ENCODE measurements at places on chromosomes 1 and 21.

GRCh38 chr1:56921479-56921878, 44.3 kb downstream of the C8B start:
- DNase-seq = no peak

GRCh38 chr1:19654386-19654785, 10.3 kb downstream of the NBL1 start:
- DNase-seq = no peak

GRCh38 chr1:203592156-203592555, 34.5 kb upstream of the ATP2B4 start:
- DNase-seq = no peak

GRCh38 chr1:186708694-186709097, 28.5 kb upstream of the PTGS2 start:
- no peak for DNase-seq

- DNase-seq = no peak
These were observed 56.2 kb upstream of the ROR1 start for GRCh38 chr1:63717511-63718065.

DNA sequence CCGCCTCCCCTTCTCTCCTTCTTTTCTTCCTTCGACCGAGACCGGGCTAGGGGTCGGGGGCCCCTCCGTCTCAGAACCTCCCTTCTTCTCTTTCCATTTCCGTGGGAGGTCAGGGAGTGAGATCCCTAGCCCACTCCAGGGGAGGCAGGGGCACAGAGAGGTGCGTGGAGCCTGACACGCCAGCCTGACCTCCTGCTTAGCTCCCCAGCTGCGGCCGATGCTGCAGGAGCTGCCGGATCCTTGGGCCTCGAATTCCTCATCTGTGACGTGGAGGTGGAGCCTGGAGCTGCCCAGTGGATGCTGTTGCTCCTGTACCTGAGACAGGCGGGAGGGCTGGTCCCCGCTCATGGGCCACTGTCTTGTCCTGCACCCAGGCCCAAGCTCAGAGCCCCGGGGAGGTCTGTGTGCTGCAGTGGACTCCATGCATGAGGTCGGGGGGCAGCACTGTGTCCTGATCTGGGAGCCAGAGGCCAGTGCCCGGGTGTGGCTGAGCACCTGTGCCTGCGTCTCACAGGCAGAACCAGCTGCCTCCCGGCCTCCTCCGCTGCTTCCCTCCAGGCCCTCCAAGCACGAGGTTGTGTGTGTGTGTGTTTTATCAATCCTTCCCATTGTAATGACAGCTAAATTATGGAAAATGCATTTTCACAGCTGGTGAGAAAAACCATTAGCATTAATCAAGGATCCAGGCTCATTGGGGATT, 55.3 kb upstream of the TTC34 start:
- no peak for DNase-seq

GRCh38 chr1:15684042-15684461, at the start of gene PLEKHM2:
PLEKHM2 (plus strand) TSS chr1:15684320; CDS start chr1:15684559, 239 bp downstream.
- no peak for DNase-seq

- peak; percentile 18 for DNase-seq
These were observed 219.8 kb upstream of the DUSP10 start for GRCh38 chr1:221961532-221962292.

DNA sequence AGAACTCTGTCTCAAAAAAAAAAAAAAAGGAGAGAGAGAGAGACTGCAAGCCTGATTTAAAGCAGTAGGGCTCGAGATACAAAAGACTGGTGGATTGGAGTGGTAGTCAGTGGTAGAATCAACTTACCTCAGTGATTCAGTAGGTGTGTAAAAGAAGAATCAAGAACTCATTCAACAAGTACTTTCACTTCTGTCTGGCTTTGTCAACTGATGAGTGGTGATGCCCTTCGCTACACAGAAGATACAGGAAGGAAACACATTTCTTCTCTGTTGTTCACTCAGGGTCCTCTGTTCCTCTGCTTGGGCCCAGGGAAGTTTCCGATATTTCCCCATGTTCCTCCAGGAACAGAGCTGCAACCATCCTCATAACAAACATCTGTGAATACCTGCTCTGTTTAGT, 68.6 kb upstream of the COG2 start:
- no peak for DNase-seq

DNA sequence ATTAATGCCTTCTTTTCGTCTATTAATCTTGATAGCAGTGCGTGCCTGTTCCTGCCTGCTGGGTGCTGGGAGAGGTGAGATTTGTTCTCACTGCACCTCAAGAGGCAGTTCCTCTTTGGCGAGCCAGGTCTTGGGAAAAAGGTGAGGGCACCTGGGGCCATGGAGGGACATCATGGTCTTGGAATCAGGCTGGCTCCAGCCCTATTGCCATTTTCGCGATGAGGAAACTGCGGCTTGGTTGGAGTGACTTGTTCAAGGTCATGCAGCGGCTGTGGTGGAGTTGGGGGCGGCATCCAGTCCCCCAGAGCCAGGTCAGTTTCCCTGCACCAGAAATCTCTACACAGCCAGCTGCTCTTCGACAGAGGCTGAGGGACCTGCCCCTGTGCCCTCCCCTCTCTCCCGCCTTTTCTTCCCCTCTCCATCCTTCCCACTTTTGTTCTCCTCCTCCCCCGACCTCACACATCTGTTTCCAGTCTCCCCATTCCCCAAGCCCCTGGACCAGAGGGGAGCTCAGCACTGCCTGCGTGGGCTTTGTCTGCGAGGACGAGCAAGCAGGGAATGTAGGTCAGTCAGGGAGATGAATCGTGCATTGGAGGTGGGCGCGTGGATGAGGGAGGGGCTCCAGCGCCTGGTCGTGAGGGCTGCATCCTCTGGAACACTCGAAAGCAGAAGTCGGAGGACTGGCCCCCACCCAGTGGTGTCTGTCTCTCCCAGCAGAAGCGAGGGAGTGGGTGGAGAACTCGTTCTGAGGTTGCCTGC, 135.1 kb downstream of the ACTL8 start:
- no peak for DNase-seq

DNA sequence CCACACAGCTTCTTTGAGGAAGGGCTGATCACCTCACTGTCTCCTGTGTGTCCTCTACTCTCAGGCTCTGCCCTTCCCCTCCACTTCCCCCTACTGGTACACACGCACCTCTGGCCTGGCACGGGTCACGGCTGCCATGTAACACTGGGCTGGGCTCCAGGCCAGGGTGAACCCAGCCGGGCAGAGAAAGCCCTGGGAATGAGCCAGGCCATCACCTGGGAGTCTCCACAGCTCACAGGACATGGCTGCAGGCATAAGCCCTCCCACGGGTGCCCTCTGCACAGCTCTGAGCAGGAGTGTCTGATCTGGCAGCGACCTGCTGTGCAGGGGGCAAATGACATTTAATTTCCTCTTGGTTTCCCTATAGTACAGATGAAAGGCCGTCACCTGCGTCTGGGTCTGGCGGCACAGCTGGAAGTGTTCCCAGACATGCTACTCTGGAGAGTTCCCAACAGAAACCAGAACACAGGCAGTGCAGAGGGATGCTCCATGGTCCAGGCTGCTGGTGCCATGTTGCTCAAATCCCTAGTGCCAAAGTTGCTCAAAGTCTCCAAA, 61.2 kb downstream of the ERI3 start:
- DNase-seq = no peak

GRCh38 chr1:24364975-24365678, 46.0 kb downstream of the GRHL3 start:
- no peak for DNase-seq

DNA sequence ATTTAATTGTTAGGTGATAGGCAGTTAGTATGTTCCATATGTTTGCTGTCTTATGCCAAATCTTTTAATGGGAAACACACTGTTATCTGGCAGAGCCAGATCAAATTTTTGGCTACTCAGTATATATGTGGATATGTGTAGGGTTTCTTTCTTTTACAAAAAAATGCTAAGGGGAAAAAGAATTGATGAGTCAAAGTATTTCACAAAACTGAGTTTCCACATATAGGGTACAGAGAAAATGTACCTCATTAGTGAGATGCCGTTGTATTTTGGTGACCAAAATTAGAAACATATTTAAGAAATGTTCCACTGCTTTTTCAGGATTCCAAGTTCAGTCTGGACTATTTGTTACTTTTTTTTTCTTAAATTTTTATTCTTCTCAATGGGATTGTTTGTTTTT, 201.2 kb upstream of the PTGFR start:
- DNase-seq = no peak

DNA sequence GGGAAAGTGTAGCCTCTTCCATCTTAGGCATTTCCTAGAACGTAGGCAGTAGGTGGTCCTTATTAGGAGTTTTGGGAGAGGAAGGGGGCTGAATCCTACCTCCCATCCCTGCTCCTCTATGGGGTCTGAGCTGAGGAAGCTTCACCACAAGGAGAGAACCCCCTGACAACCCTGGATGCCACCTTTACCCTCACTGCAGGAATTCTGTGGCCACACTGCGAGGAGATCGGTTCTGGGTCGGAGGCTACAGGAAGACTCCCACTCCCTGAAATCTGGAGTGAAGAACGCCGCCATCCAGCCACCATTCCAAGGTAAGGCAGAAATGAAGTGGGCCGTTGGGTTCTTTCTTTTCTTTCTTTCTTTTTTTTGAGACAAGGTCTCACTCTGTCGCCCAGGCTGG, 1.5 kb downstream of the MX1 start:
- no peak for DNase-seq

DNA sequence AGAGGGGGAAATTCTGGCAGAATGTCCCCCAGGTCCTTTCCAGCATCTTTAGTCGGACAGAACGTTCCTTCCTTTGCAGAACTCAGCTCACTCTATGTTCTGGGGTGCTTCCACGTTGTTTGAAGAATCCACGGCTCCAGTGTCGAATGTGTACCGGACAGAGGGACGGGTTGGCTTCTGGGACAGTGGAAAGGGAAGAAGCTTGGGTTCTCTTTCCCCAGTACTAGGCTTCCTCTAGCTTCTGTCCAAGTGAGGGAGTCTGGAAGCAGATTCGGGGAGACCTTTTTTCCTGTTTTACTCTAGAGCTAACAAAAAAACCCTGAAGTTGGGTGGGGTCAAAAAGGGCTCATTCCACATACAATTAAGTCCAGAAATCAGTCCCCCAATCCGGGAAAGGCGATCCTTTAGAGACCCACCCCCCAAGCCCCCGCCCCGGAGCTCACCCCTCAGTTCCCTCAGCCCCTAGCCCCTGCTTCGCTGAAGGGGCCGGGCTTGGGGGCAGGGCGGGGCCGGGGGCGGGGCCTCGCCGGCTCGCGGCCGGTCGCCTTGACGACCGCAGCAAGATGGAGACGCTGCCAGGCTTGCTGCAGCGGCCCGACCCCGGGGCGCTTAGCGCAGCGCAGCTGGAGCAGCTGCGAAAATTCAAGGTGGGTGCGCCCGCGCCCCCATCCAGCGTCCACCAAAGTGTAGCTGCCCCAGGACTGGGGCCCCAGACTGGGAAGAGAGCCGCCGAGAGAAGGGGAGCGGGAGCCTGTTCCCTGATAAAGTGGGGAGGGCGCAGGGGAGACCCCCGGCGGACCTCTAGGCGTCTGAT, at the start of gene RIIAD1:
Gene RIIAD1, plus strand, starts transcription at position 549 of the 814 bp plus-strand sequence. Its CDS starts 15 bp downstream, at position 564.
- DNase-seq = peak; percentile 34

GRCh38 chr1:68191717-68192116, 40.6 kb downstream of the WLS start:
- DNase-seq = no peak

- no peak for DNase-seq
These were observed 2.2 kb upstream of the ZBTB7B start for GRCh38 chr1:155000411-155000725.

- no peak for DNase-seq
These were observed 40.8 kb downstream of the FCER1A start for GRCh38 chr1:159342761-159343425.

DNA sequence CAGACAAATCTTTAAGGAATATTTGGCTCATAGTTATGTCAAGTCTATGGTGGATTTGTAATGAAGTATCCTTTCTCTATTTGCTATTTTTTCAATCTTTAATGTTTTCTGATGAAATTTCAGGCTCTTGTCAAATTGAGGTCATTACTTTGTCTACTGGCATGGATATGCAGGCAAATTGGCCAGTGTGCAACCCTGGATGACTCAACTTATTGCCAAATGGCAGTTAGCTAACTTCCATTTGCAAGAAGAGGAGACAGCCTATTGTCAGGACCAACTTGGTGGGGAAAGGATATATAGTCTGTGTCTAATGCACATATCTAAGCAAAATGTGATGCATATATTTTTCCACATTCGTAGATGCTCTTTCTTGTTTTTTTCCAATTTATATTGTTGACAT, 530.5 kb downstream of the PTBP2 start:
- DNase-seq = no peak

DNA sequence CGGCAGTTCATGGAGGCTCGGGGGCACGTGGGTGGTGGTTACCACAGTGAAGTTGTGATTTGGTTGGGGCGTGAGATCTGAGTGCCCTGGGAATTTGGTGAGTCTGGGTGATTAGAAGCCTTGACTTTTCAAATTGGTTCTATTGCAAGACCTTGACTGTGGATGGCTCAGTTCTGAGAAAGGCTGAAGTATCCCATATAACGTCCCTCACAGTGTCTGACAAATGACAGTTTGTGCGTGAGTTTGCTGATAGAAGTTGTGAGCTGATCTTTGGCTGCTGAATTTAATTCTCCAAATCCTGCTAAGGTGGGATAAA, 549 bp downstream of the MSH4 start:
- no peak for DNase-seq

DNA sequence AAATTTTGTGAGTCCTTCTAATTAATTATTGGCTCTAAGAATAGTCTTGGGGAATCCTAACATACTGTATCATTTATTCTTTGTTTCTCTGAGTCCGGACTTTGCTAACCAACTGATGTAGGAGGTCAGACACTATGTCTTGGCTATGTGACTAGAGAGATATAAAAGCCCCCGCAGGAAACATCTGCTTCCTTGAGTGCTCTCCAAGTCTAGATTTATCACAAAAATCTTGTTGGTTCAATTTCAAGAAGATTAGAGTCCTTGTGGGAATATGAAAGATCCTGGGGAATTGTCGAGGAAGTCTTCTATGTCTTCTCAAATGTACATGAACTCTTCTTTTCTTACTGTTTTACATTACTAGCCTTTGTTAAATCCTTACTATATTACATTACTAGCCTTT, 1712.5 kb downstream of the NCAM2 start:
- DNase-seq = no peak

DNA sequence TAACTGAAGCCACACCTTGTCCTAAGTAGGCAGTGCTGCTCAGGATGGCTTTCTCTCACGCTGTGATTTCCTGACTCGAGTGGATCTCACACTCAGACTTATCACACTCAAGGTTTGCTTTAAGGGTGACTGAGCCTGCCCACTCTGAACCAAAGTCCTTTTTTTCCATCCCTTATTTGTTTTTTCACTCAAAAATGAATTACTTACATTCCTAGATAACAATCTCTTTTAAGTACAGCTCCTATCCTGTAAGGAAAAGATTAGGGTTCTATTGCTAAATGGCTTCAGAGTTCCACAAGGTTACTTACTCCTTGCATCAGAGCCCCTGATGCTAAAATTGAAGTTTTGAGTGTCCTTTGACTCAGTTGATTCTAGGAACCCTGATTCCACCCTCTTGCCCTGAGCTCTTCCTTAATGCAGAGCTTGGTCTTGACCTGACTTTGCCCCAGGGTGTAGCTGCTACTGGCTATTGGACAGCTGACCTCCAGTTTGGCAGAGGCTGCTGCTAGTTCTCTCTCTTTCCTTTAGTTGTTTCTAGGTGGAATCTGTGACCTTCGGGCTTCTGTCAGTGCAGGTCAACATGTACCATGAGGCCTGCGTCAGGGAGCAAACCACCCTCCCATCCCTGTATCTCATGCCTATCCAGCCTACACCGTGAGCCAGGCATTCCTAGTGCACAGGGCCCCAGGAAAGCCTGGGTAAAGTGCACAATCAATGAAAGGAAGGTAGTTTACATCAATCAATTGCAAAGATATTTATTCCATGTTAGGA, 80.1 kb upstream of the CD55 start:
- no peak for DNase-seq

All from stimulated activated CD8-positive, alpha-beta memory T cell treated with anti-CD3 and anti-CD28 coated beads, Interleukin-4, amount 100 ng/mL, for 24 hours (primary cell).